PC-9 (cell line): ENCODE measurements at places on chromosomes 16 and 17.

- H3K27ac ChIP-seq = no peak overlapping the region
- DNase-seq = no peak
- peaks cover 37% of the 10 kb centered on the region for H3K36me3 ChIP-seq
- no peak overlapping the region for H3K4me3 ChIP-seq
- no peaks in the 10 kb centered on the region for H3K4me1 ChIP-seq
- no peaks in the 10 kb centered on the region for H3K27me3 ChIP-seq
Observed at GRCh38 chr17:4236456-4236855, 27.3 kb downstream of the ANKFY1 start.

DNA sequence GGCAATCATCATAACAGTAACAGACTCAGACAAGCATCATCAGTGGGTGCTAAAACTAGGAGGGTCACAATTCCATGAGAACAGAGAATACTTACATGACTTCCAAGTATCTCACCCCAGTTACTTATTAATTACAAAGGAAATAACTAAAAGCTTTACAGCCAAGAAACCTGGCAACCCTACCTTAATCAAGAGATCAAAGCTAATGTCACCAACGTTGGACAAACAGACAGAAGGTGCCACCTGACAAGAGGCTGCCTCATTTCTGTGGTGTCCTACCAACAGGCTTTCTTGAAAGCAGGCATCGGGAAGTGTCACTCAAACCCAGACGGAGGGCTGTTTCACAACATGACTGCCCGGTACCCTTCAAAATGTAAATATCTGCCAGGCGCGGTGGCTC, 84.6 kb downstream of the RMI2 start:
- peaks cover 14% of the 10 kb centered on the region for H3K27me3 ChIP-seq
- no peaks in the 10 kb centered on the region for H3K36me3 ChIP-seq
- H3K27ac ChIP-seq = no peak overlapping the region
- DNase-seq = no peak
- no peak overlapping the region for H3K4me3 ChIP-seq

DNA sequence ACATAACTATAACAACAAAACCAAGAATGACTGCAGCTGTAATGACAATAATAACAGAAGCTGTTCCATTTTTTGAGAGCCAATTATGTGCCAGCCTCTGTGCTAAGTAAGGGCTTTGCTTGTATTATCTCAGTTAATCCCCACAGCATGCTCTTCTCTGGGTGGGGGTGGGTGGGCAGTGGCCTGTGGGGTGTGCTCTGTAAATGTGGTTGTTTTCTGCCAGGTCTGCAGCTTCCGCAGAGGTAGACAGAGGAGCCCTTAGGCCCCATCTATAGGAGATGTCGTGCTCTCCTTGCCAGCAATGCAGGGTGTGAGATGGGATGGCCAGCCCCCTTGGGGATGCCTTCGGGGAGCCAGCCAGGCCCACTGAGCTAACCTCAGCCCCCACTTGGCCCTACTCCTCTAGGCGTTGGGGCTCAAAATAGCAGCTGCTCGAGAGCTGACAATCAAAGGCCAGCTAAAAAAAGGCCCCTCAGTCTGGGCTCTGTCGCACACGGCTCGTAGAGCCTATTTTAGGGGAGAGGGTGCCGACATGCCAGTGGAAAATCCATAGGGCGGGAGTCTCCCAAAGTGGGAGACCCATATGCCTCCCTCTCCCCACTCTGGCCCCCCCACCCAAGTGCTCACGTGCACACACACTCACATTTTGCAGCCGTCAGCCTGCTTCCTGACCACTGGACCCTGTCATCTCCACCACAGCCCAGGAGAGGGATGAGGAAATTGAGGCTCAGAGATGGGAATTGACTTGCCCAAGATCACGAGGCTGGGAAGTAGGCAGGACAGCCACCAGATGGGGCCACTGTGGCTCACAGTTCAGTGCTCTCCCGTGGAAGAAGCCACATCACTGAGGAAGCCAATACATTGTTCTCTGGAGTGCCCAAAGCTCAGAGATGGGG, 15.8 kb downstream of the CDH16 start:
- no peak overlapping the region for H3K27ac ChIP-seq
- no peak for DNase-seq
- no peak overlapping the region for H3K4me3 ChIP-seq
- peaks cover 28% of the 10 kb centered on the region for H3K4me1 ChIP-seq
- H3K36me3 ChIP-seq = no peaks in the 10 kb centered on the region

DNA sequence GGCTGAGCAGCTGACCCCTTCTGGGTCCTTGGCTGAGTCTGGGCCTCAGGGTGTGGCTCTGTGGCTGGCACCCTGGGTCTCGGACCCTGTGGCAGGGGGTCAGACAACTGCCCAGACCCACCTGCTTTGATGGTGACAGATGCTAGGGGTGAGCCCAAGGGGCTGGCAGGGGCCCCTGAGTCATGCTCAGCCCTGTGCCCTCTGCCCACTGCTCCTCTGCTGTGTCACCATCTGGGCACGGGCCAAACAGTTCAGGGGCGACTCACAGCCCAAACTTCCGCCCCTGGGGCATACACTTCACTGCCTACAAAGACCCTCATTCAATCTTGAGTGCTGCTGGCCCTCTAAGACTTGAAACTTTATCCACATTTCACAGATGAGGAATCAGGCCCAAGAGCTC, 5.7 kb downstream of the ADGRG1 start:
- peak overlapping the region; percentile 37 for H3K27ac ChIP-seq
- H3K4me1 ChIP-seq = peaks cover 61% of the 10 kb centered on the region
- no peaks in the 10 kb centered on the region for H3K36me3 ChIP-seq
- DNase-seq = peak; percentile 66
- H3K4me3 ChIP-seq = no peak overlapping the region
- no peaks in the 10 kb centered on the region for H3K27me3 ChIP-seq

DNA sequence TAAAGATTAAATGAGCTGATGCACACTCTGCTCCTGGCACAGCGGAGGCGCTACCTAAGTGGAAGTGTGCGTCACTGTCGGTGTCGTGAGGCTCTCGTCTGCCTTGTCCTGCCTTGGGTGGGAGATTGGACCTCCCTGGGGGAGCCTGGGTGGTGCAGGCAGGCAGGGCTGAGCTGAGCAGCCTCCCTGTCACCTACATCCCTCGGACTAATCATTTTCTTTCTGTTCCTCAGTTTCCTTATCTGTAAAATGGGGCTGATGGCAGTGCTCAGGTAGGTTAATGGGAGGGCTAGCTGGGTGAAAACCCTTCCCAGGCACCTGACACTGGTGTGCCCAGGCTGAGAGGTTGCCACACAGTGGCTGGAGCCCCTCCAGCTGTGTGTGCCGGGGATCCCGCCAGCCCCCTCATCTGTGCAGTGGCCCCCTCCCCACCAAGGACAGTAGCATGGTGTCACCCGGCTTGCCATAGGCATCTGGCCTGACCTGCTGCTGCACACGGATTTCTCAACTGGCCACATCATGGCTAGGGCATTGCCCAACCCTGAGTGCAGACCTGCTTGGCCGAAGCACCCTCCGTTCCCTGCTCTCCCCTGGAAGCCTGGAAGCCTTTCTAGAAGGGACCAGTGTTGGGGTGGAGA, 4.3 kb downstream of the ADCY7 start:
- no peaks in the 10 kb centered on the region for H3K27me3 ChIP-seq
- no peak overlapping the region for H3K4me3 ChIP-seq
- H3K27ac ChIP-seq = no peak overlapping the region
- no peaks in the 10 kb centered on the region for H3K36me3 ChIP-seq
- no peak for DNase-seq

GRCh38 chr16:88854306-88855111, 2.2 kb downstream of the GALNS start:
- H3K4me3 ChIP-seq = no peak overlapping the region
- H3K36me3 ChIP-seq = no peaks in the 10 kb centered on the region
- no peak overlapping the region for H3K27ac ChIP-seq
- no peak for DNase-seq
- H3K27me3 ChIP-seq = no peaks in the 10 kb centered on the region

- peaks cover 3% of the 10 kb centered on the region; the same call in 1 of the 2 replicates for H3K36me3 ChIP-seq
- peak overlapping the region; percentile 97 for H3K4me3 ChIP-seq
- DNase-seq = peak; percentile 73
- peaks cover 43% of the 10 kb centered on the region for H3K4me1 ChIP-seq
- peak overlapping the region; percentile 99 for H3K27ac ChIP-seq
Observed at GRCh38 chr16:12801511-12802042, 2.1 kb downstream of the CPPED1 start.

GRCh38 chr17:31584438-31585279, 193.2 kb downstream of the RAB11FIP4 start:
- peaks cover 39% of the 10 kb centered on the region for H3K4me1 ChIP-seq
- no peak overlapping the region for H3K4me3 ChIP-seq
- no peaks in the 10 kb centered on the region for H3K27me3 ChIP-seq
- peaks cover 21% of the 10 kb centered on the region; the same call in 1 of the 2 replicates for H3K36me3 ChIP-seq
- H3K27ac ChIP-seq = no peak overlapping the region
- no peak for DNase-seq

GRCh38 chr16:19245326-19245925, 40.1 kb upstream of the CLEC19A start:
- no peak overlapping the region for H3K27ac ChIP-seq
- no peak for DNase-seq
- no peaks in the 10 kb centered on the region; the same call in 1 of the 2 replicates for H3K36me3 ChIP-seq
- H3K27me3 ChIP-seq = no peaks in the 10 kb centered on the region

DNA sequence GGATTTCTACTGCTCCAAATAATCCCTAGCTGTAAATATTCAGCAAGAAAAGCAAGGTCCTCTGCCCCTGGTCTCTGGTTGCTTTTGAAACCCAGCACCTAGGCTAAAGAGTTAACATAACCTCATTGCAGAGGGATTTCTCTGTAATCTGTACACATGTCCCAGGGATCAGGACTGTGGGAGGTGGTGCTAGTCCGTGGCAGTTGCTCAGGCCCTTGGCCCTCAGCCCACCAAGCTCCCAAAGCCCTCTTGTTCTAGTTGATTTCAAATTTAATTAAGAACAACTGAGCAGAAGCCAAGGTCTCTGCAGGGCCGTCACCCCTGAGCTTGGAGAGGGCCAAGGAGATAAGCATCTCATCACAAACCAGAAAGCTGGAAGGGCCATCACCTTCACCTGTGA, 181.1 kb downstream of the SOX9 start:
- H3K36me3 ChIP-seq = no peaks in the 10 kb centered on the region
- DNase-seq = no peak
- H3K27ac ChIP-seq = no peak overlapping the region
- H3K4me3 ChIP-seq = no peak overlapping the region
- H3K27me3 ChIP-seq = no peaks in the 10 kb centered on the region
- peaks cover 25% of the 10 kb centered on the region for H3K4me1 ChIP-seq

DNA sequence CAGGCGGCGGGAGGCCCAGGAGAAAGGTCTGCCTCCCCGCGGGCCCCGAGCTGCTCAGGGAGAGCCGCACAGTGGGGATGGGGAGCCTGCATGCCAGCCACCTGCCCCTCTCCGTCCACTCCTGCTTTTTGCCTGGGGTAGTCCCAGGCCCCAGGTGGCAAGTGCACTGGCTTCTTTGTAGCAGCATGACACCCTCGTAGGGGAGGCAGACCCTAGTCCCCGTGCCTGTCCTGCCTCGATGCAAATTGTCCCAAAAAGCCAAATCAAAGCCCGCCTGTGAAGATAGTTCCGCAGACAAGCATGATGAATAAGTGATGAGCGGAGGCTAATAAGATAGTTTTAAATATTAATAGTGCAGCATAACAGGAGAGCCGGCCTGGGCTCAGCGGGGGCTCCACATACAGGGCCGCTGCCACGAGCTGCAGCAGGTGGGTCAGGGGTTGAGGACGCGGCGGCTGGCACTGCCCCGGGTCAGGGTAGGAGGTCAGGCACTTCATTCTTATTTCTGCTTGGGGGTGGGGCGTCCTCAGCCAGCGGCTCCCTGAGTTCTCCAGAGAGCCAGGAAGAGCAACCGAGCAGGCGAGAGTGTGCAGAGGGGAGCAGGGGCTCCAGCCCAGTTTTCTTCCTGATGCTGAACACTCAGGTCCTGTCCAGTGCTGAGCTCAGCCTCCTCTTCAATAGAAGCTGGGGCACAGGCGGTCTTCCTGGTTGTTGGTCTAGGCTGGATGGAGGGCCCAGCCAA, 26.8 kb downstream of the GINS2 start:
- H3K27ac ChIP-seq = no peak overlapping the region
- H3K4me1 ChIP-seq = no peaks in the 10 kb centered on the region
- no peak overlapping the region for H3K4me3 ChIP-seq
- H3K27me3 ChIP-seq = no peaks in the 10 kb centered on the region
- no peak for DNase-seq

GRCh38 chr17:59620518-59621259, 994 bp downstream of the CLTC start:
- H3K27me3 ChIP-seq = no peaks in the 10 kb centered on the region
- H3K4me3 ChIP-seq = peak overlapping the region; percentile 76
- peaks cover 26% of the 10 kb centered on the region; the same call in 1 of the 2 replicates for H3K36me3 ChIP-seq
- peak; percentile 40 for DNase-seq

GRCh38 chr17:9465210-9465921, 110.3 kb downstream of the STX8 start:
- H3K4me3 ChIP-seq = no peak overlapping the region
- no peaks in the 10 kb centered on the region for H3K4me1 ChIP-seq
- DNase-seq = no peak
- H3K27me3 ChIP-seq = no peaks in the 10 kb centered on the region
- no peak overlapping the region for H3K27ac ChIP-seq
- no peaks in the 10 kb centered on the region for H3K36me3 ChIP-seq

DNA sequence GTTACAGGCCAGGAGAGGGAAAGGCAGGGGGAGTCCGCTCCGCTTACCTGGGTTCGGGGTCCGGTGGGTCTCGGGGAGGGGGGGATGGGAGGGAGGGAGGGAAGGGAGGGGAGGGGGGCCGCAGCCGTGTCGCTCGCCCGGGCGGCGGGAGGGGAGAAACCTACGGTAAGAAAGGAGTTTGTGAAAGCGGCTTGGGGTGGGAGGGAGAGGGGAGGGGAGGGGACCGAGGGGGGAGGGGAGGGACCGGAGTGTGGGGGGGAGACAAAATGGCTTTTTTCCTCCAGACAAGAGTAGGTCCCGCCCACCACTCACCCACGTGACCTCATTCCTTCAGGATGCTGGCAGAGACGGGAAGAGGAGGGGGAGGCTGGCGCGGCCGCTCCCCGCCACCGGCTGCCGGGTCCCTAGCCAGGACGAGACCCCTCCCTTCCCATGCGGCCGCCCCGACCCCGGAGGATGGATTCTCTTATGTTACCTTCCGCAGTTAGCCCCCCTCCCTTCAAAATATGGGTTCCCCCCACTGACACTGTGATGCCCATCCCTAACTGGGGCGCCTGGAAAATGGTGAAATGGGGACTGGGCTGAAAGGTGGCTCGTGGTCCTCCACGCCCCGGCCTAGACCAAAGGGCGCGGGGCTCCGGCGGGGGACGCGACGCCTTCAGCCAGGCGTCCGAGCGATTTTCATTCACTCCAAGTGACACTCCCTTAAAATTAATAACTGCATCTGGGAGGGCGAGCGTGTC, at the start of gene PCGF2:
PCGF2 (minus strand) TSS at position 188 of the 743 bp plus-strand sequence. CDS start 7,934 bp downstream, outside the sequence.
- DNase-seq = peak; percentile 77
- H3K4me1 ChIP-seq = peaks cover 27% of the 10 kb centered on the region
- H3K27me3 ChIP-seq = no peaks in the 10 kb centered on the region

DNA sequence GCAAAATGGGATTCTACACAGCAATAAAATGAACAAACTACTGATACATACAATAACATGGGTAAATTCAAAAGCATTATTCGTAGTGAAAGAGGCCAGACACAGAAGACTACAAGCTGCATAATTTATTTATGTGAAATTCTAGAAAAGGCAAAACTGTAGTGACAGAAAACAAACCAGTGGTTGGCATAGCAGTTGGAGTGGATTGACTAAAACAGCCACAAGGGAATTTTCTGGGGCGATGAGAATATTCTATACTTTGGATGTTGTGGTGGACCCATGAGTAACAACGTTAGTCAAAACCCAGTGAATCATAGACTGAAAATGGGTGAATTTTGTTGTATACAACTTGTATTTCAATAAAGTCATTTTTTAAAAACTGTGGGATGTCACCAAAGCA, 63.2 kb upstream of the RPL38 start:
- no peak for DNase-seq
- no peaks in the 10 kb centered on the region for H3K36me3 ChIP-seq
- H3K4me3 ChIP-seq = no peak overlapping the region
- no peak overlapping the region for H3K27ac ChIP-seq
